Epithelial cell of esophagus (primary cell): ENCODE measurements at places on chromosomes 1 and 21.

DNA sequence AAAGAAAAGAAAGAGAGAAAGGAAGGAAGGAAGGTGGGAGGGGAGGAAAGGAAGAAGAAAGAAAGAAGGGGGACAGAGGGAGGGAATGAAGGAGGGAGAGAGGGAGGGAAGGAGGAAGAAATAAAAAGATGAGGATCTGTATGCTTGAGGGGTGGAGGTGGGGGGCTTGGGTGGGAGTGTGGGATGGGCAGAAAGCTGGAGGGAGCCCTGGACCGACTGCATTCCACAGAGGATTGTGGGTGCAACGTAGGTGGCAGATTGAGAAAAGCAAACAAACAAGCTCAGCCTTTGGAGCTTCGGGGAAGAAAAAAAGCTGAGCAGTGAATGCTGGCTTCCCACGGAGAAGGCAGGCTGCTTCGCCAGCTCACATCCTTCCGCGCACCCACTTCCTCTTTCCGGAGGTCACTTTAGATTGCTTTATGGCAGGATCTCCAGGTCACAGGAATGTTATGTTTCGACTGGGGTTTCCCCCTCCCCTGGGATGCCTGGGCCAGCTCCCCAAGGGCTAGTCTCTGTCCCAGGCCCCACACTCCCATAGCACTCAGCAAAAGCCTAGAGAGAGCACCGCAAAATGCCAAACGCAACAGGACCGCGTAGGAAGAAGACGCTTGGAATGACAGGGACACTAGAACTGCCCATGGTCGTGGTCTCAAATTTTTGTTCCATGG lies 20.7 kb upstream of the LGALS8 start:
- DNase-seq: peak; percentile 85

- DNase-seq: no peak
Measured at GRCh38 chr1:18446751-18447150, 34.0 kb upstream of the KLHDC7A start.

DNA sequence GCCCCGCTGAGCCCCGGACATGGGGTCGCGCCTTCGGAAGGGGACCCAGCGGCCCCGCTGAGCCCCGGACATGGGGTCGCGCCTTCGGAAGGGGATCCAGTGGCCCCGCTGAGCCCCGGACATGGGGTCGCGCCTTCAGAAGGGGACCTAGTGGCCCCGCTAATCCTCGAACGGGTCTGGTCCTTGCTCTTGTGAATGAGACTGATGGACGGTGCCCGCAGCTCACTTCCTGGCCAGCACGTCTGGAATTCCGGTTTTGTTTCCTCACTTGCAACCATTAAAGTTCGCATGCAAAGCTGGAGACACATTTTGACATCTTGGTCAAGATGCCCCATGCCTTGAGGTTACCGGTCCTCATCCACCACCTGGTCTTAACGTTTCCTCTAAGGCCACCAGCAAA lies 5.6 kb downstream of the WRAP73 start:
- no peak for DNase-seq

- DNase-seq: no peak
Measured at GRCh38 chr21:17783481-17784179, 35.5 kb downstream of the C21orf91 start.

DNA sequence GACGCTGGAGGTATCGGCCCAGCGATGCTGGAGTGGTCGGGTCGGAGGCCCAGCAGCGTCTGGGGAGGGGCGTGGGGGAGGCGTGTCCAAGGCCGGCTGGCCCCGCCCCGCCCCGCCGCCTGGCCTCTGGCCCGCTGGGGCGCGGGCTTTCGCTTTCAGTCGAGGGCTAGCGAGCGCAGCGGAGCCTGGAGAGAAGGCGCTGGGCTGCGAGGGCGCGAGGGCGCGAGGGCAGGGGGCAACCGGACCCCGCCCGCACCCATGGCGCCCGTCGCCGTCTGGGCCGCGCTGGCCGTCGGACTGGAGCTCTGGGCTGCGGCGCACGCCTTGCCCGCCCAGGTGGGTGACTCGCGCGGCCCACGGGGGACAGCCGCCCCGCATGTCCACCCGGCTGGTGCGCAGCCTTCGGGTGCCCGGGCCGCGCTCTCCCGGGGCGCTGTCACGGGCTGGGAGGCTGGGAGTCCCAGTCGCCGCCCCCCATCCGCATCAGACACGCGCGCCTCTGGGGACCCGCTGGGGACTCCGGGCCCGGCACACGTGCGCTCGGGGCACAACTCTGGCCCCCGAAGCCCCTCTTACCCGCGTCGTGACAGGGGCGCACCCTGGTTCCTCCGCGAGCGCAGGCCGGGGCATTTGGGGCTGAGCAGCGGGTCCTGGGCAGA lies at the start of gene TNFRSF1B:
Gene TNFRSF1B, plus strand, starts transcription at position 158 of the 659 bp plus-strand sequence. Its CDS starts 101 bp downstream, at position 259.
- DNase-seq: no peak

- no peak for DNase-seq
Measured at GRCh38 chr1:107810291-107810951, 154.6 kb downstream of the VAV3 start.

GRCh38 chr1:234721476-234722269 lies 111.7 kb upstream of the IRF2BP2 start:
- DNase-seq: no peak

DNA sequence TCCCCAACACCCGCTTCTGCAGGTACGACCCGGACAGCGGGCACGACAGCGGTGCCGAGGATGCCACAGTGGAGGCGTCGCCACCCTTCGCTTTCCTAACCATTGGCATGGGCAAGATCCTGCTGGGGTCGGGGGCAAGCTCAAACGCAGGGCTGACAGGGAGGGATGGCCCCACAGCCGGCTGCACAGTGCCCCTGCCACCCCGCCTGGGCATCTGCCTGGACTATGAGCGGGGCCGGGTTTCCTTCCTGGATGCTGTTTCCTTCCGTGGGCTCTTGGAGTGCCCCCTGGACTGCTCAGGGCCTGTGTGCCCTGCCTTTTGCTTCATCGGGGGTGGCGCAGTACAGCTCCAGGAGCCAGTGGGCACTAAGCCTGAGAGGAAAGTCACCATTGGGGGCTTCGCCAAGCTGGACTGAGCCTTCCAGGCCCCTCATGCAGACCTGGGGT lies 10.1 kb downstream of the TRIM46 start:
- DNase-seq: no peak

- DNase-seq: no peak
Measured at GRCh38 chr21:41442481-41443186, 16.6 kb downstream of the MX1 start.

DNA sequence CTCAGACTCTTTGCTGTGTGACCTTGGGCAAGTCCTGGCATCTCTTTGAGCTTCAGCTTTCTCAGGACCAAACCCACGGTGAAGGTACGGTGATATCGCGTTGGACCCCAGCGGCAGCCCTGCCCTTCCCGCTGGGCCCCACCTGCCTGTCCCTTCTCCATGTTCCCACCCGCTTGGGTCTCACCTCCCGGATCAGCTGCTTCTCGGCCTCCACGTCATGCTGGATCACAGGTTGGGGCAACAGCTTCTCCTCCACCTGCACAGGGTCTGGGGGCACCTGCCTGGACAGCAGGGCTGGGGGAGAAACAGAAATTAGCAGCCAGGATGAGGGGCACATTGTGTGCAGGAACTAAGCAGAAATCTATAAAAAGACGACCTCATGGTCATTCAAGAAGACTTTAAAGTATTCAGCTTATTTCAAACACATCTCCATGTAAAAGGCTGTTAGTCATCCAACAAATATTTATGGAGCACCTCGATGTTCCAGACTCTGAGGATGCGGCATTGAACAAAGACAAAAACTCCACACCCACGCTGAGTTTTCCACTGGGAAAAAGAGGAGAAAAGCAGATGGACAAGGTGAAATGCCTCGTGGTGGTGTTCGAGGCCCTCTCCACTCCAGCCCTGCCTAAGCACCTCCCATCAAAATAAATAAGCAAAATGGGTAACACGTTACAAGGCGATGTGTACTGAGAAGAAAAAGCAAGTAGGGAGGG lies 19.5 kb downstream of the KIF17 start:
- DNase-seq: peak; percentile 34

- DNase-seq: peak; percentile 6
Measured at GRCh38 chr21:33109574-33110339, 39.8 kb downstream of the OLIG1 start.

GRCh38 chr1:65431111-65431705 lies 10.7 kb downstream of the LEPR start:
- peak; percentile 42 for DNase-seq

DNA sequence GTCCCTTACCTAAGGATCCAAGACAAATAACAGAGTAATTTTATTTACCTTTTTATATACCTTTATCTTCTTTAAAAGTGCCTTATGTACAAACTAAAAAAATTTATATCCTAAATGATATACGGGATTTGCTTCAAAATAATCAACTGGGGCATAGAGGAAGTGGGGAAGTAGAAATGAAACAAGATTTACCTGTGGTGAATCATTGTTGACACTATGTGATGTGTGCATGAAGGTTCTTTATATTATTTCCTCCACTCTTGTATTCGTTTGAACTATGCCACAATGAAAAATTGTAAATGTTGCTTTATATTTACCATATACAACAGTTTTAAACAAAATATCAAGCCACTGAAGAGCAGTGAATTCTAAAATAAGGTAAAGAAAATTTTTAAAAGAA lies 13.0 kb downstream of the RGS7 start:
- peak; percentile 3 for DNase-seq

DNA sequence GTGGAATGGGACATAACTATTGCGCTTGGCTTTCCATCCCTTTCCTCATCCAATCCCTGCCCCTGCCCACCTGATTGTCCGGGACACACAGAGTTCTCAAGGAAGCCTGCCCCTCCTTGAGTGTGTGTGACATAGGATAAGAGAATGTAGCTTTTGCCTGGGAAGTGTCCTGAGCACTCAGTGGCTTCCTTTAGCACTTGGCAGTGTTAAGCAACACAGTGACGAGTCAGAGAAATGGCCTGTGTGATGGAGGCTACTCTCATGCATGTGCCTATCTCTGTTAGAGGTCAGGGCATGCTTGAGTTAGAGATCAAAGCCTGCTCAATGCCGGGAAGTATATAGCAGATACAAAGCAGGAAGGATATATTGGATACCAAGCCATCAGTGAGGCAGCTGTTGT lies 289.5 kb downstream of the SIPA1L2 start:
- peak; percentile 63 for DNase-seq

- peak; percentile 19 for DNase-seq
Measured at GRCh38 chr1:155527677-155528076, 34.9 kb downstream of the ASH1L start.

DNA sequence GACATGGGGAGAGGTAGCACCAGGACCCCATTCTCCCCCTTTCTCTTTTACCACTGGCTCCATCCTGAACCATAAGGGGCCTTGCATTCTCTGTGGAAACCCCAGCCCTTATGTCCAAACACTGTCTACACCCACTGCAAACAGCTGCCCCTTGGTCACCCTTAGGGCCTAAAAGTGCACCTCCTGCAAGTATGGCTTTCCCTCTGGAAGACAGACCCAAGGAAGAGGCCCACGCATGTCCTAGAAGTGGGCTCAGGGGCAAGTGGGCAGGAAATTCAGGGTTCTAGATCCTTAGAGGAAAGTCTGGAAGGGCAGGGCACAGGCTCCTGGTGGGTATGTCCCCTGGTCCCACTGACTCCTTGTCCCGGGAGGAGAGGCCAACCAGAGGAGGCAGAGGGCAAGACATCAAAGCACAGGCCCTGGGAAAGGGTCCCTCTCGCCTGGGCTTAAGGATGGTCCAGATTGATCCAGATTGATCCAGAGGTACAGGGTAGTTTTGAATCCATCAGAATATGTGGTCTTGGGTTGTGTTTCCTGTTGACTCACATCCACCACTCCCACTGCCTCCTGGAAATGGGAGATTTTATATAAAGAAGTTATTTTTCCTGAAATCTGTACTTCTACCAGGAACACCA lies 150.9 kb downstream of the GRIK3 start:
- DNase-seq: no peak

- peak; percentile 72 for DNase-seq
Measured at GRCh38 chr1:118185084-118185832, at the start of gene SPAG17. SPAG17 (minus strand) TSS chr1:118185228; CDS start chr1:118185157, 71 bp downstream.

GRCh38 chr1:206461602-206462455 lies 8.4 kb upstream of the IKBKE start:
- DNase-seq: peak; percentile 80

GRCh38 chr21:40640266-40640789 lies 206.6 kb downstream of the DSCAM start:
- DNase-seq: no peak

- DNase-seq: peak; percentile 94
Measured at GRCh38 chr1:208107425-208108212, 136.6 kb downstream of the PLXNA2 start.

- no peak for DNase-seq
Measured at GRCh38 chr1:12657060-12657884, 13.4 kb downstream of the AADACL4 start.

GRCh38 chr21:38178653-38179470 lies 77.9 kb upstream of the KCNJ15 start:
- DNase-seq: peak; percentile 65

GRCh38 chr1:109027841-109028240 lies 14.1 kb downstream of the WDR47 start:
- no peak for DNase-seq

DNA sequence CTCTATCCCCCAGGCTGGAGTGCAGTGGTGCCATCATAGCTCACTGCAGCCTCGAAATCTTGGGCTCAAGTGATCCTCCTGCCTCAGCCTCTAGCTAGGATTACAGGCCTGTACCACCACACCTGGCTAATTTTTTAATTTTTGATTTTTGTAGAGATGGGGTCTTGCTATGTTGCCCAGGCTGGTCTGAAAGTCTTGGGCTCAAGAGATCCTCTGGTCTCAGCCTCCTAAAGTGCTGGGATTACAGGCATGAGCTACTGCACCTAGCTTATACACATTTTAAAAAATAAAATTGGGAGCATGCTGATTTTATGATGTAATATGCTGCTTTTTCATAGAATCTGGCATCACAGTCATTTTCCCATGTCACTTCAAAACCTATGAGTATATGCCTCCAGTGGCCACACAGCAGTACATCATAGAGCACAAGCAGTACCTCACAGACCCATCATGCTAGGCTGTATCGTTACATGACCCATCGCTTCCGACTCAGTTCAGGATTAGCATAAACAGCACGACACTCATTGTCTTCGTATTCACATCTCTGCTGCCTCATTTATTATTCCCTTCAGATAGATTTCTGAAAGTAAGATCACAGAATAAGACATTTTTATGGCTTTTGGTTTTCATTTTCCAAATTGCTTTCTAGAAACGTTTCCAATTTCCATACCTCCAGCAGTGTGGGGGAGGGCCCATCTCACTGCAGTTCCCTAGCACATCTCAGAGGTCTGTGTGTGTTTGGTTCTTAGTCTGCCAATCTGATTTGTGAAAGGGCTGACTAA lies 35.9 kb upstream of the CCSAP start:
- DNase-seq: no peak

DNA sequence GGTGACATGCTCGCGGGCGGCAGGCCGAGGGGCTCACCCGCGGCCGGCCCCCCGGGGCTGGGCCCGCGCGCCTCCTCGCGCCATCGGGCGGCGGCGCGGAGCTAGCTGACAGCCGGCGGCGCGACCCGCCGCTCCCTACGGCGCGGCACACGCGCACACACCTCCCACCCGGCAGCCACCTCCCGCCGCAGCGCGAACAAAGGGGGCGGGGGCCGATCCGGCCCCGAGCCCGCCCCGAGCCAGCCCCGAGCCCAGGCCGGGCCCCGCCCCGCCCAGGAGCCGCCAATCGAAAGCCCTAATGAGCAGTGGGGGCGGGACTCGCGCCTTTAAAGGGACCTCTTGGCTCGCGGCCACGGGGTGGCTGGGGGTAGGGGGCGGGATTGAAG lies at the start of gene KIF21B:
Gene KIF21B, minus strand, starts transcription at position 198 of the 386 bp plus-strand sequence. CDS start 331 bp downstream, outside the sequence.
- peak; percentile 74 for DNase-seq

GRCh38 chr1:205186191-205186590 lies 25.3 kb downstream of the DSTYK start:
- DNase-seq: no peak

- peak; percentile 64 for DNase-seq
Measured at GRCh38 chr1:155218854-155219591, 10.5 kb downstream of the MTX1 start.

GRCh38 chr1:75587692-75588091 lies 23.2 kb downstream of the SLC44A5 start:
- DNase-seq: no peak

- DNase-seq: peak; percentile 35
Measured at GRCh38 chr1:65963156-65963888, 170.6 kb downstream of the PDE4B start.
